ENCODE measurements at places on chromosomes 5 and 9.

- no peak for DNase-seq
Measured at GRCh38 chr9:2574203-2574602, 47.4 kb upstream of the VLDLR start.

DNA sequence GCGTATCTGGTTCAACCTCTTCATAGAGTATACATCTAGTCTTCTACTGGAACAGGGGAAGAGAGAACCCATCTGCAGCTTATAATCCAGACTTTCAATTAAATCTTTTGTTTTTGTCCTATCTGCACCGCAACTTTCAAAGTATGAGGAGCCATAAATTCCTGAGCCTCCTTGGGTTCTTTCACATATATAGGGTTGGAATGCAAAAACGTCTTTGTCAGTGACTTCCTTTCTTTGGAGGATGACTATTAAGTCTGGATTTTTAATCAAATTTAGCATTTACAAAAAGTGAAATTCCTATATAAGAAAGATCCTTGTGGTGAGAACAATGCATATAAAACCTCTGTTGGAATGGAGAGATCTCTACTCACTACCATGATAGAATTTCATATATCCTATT, 370.8 kb downstream of the TMEM38B start:
- DNase-seq: no peak

DNA sequence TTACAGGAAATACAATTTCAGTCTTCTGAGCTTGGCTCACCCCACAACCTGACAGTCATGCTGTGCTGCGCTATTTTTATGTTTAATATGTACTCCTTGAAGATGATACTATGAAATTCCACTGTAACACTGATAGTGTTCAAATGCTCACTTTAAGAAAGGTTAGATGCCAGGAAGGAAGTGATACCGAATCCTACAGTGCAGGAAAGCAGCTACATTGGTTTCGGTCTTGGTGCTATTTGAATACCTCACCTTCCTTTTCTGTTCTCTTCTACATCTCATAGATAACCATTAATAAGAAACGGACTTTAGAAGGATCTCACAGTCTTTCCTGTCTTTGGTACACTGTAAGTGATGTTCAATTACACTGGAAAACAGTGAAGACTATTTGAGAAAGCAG, 117.6 kb downstream of the SEMA5A start:
- no peak for DNase-seq

GRCh38 chr9:121563425-121563824, 63.8 kb upstream of the GGTA1 start:
- no peak for DNase-seq

GRCh38 chr5:158727771-158728311, 371.9 kb downstream of the EBF1 start:
- DNase-seq: no peak

DNA sequence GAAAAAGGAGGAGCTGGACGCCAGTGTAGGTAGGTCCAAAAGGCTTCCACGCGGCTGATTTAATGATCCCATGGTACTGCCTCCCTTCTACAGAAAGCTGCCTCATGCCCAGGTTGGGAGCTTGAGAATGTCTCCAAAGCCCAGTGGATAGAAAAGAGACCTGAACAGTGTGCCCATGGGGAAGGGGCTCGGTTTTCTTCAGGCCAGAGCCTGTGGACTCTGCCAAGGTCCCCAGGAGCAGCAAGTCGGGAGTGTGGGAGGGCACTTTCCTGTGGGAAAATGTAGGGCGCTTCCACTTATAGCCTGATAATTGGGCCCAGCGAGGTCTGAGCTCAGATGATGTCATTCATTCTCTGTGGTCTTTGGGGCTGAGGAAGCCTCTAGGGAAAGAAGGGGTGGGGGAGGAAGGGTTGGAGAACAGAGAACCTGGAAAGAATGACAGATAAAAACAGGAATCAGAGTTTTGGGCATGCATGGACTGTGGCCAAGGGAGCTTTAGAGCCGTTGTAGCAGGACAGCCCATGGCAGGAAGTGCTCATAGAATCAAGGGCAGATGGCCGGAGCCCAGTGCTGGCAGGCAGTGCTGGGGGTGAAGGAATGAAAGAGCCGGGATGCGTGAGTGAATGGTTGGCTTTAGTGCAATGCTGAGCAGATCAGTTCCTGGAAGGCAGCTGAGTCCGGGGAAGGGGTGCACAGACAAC, 42.5 kb upstream of the SH3PXD2B start:
- DNase-seq: no peak

GRCh38 chr9:135810806-135811575, 96.4 kb downstream of the CAMSAP1 start:
- DNase-seq: no peak

- DNase-seq: peak; percentile 4
Measured at GRCh38 chr5:106875591-106876297, 795.0 kb downstream of the EFNA5 start.

DNA sequence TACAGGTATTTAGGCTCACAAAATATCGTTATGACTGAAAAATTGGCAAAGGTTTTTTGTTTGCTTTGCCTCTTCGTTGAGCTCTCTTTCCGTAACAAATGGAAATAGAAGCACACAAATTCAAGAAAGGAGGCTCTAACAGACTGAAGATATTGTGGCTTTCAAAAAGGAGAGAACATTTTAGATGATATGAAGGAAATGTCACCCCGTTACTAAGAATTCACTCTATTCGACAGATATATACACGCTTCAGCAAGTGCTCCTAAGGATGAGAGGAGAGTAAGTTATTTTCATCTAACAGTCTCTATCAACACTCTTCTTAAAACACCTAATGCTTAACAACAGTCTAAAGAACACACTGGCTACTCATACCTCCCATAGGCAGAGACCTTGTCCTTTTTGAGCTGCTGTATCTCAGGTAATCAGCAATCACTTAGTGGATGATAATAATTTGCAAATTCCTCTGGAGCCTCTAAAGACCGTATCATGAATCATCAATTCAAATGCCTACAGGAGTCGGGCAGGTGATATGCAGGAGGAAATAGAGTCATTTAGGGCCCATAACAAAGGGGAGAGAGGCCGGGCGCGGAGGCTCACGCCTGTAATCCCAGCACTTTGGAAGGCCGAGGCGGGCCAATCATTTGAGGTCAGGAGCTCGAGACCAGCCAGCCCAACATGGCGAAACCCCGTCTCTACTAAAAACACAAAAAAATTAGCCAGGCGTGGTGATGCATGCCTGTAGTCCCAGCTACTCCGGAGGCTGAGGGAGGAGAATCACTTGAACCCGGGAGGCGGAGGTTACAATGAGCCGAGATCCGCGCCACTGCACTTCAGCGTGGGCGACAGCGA, 1.4 kb upstream of the HSDL2 start:
- no peak for DNase-seq

DNA sequence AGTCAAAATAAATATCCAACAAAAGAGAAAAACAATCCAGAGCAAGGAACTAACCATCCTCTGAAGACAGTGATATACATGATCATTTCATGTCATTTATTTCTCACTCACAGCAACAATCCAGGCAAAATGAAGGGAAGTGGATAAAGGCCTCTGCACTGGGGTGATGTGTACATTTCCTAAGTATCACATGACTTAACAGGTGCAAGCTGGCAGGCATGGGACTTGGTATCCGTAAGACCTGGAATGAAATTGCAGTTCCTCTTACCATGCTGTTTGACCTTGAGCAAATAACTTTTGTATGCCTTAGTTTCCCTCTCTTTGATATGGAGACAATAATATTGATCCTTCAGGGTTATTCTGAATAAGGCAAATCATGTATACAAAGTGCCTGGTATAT, 77.6 kb downstream of the PRLR start:
- no peak for DNase-seq

DNA sequence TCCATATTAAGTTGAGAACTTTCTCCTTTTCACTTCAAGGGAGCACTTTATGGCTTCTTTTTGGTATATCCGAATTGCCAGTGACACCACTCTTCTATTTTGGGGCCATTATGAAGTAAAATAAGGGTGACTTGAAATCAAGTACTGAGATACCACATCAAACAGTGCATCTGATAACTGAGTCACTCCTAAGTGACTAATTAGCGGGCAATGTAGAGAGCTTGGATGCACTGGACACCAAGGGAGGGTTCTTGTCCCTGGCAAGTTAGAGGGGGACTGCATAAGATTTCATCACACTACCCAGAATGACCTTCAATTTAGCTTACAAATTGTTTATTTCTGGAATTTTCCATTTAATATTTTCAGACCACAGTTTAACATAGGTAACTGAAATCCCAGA, 813.9 kb upstream of the CDH10 start:
- DNase-seq: no peak

- DNase-seq: no peak
Measured at GRCh38 chr9:131677049-131677443, 62.8 kb downstream of the RAPGEF1 start.

DNA sequence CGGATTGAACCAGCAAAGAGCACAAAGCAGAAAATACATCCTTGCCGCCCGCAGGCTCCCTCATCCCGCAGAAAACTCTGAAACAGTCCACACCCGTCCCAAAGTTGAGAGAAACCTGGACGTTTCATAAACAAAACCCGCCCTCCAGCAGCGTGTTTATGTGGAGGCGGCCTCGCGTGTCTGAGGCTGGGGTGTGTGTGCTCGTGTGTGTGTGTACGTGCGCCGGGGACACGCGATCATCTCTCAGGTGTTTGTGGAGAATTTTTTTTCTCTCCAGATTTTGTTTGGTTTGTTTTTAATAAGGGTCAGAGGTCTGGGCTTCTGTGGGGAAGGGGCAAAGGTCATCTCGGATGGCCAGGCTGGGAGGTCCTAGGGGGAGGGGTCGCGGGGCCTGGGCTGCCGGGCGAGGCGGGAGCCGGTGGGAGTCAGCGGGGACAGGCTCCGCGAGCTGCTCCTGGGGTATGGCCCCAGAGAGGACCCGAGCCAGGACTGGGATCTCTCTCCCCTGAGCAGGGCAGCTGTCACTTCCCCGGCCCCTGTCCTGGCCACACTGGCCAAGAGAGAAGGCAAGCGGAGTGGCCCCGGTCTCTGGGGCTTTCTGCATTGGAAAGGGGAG, 206.4 kb downstream of the C9orf50 start:
- DNase-seq: no peak
